Lower leg skin (tissue), 4 donors: ENCODE measurements at places on chromosomes 5 and 9. TPM values are rescaled to one million over a fixed set of nuclear protein-coding genes. Genes with fewer than 3 reads are reported as not detected.

Gene FAM151B
- 2.1 TPM for total RNA-seq

Gene IFNE
- total RNA-seq: not detected

Gene CXCL14
- 344 TPM for total RNA-seq

Gene GPR150
- total RNA-seq: 1.6 TPM

Gene PLGRKT
- total RNA-seq: 7.3 TPM

Gene PCDHB9
- total RNA-seq: 0.88 TPM

Gene MUSK
- total RNA-seq: 0.23 TPM

Gene CSF1R
- total RNA-seq: 27.3 TPM

Gene MIER3
- 31.1 TPM for total RNA-seq

DNA sequence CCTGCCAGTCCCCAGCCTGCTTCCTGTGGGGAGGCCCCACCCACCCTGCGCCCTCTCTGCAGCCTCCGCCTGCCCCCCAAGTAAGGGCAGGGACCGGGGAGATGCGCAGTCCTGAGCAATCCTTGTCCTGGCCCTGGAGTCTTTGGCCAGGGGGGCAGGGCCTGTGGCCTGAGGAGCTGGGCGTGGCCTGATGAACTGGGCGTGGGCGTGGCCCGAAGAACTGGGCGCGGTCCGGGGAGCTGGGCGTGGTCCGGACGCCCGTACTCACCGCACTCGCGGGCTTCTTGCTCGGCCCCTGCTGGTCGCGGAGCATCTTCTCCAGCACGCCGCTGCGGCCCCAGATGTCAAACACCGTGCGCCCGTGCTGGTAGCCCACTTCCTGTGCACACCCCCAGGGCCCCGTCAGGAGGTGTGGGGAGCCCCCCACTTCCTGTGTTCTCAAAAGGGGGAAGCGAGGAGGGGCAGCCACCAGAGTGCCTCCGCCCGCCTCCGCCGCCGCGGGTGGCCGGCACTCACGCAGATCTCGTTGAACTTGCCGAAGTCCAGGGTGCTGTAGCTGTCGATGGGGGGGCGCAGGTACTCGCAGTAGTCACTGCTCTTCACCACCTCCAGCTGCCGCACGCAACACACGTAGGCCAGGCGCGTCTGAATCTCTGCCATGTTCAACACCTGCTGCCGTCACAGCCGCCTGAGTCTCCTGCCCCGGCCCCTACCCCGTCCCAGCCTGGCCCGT, 2.7 kb upstream of the NSMF start:
- no peak for DNase-seq

GRCh38 chr5:37005252-37005651, 128.7 kb downstream of the NIPBL start:
- no peak for DNase-seq

GRCh38 chr5:1122511-1123294, 10.8 kb upstream of the SLC12A7 start:
- no peak for DNase-seq

DNA sequence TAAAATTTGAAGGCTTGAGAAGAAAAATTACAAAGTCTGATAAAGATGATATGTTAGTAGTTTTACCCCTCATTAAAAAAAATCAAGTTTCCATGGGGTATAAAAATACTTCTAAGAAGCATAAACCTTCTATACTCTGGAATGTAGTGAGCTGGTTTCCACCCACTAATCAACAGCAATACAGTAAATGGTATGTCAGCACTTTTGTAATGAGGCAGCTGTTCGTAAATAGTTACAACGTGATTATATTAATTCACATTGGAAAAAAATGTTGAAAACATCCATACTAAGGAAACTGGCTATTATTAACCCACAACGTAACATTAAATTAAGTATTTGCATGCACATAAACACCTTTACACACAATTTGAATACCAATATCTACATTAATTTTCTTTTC, 283.1 kb upstream of the FAM174A start:
- DNase-seq: no peak

DNA sequence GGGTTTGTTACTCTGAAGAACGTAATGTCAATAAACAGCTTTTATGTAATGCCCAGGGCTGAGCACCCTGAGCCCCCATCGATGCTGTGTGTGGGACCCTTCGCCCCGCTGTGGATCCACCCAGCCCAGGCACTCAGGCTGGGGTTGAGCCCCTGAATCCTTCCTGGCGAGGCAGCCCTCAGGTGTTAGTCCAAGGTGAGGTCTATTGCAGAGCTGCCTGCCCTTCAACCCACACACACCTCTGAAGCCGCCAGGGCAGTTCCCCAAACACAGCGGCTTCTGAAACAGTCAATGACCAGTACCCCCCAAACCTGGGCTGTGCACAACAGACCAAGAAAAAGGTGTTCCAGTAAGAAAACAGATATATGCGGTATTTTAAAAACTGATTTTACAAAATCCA, 11.6 kb downstream of the DIPK1B start:
- DNase-seq: no peak

GRCh38 chr5:1003296-1003937, 5.2 kb upstream of the NKD2 start:
- peak; percentile 89 for DNase-seq

GRCh38 chr9:6931913-6932312, 174.1 kb downstream of the KDM4C start:
- DNase-seq: no peak

GRCh38 chr9:73231203-73231602, 79.5 kb downstream of the ANXA1 start:
- no peak for DNase-seq

GRCh38 chr5:142242272-142242671, 82.5 kb downstream of the SPRY4 start:
- DNase-seq: no peak

DNA sequence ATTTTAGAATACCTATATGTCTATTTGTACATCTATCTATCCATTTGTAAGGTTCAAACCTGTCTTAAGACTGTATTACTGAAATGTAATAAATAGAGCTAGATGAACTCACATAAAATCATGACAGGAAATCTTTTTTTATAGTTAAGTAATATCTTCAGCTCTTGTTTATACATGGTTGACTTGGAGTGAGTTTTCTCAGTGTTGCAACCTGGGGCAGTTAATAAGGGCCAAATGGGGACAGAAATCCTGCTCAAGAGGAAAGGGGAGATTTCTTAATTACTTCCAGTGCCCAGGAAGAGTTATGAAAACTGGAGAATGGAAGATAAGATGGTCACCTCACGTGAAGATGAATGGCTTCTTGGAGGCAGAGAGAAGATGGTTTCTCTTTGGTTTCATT, 265.1 kb upstream of the FBXL7 start:
- DNase-seq: no peak

- DNase-seq: no peak
These were observed 31.8 kb downstream of the MEGF10 start for GRCh38 chr5:127322403-127322802.

- no peak for DNase-seq
These were observed 6.0 kb upstream of the SIL1 start for GRCh38 chr5:139204196-139204595.

GRCh38 chr9:116987721-116988485, 300.8 kb downstream of the TRIM32 start:
- no peak for DNase-seq

DNA sequence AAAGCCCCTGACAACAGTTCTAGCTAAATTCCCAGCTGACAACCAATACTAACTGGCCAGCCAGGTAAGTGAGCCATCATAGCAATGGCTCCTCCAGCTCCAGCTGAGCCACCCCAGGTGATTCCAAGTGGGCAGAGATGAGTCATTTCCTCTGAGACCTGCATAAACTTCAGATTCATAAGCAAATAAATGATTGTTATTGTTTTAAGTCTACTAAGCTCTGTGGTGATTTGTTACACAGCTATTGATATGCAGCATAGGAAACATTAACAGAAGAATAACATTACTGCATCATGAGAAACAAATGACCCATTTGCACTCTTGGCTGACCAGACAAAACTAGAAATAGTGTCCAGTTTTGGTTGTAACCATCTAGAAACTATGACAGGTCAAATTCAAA, 60.3 kb downstream of the TTC39B start:
- DNase-seq: no peak

- DNase-seq: no peak
These were observed 4.6 kb upstream of the SPZ1 start for GRCh38 chr5:80315244-80315643.
